ENCODE measurements at places on chromosomes 16 and 17.

DNA sequence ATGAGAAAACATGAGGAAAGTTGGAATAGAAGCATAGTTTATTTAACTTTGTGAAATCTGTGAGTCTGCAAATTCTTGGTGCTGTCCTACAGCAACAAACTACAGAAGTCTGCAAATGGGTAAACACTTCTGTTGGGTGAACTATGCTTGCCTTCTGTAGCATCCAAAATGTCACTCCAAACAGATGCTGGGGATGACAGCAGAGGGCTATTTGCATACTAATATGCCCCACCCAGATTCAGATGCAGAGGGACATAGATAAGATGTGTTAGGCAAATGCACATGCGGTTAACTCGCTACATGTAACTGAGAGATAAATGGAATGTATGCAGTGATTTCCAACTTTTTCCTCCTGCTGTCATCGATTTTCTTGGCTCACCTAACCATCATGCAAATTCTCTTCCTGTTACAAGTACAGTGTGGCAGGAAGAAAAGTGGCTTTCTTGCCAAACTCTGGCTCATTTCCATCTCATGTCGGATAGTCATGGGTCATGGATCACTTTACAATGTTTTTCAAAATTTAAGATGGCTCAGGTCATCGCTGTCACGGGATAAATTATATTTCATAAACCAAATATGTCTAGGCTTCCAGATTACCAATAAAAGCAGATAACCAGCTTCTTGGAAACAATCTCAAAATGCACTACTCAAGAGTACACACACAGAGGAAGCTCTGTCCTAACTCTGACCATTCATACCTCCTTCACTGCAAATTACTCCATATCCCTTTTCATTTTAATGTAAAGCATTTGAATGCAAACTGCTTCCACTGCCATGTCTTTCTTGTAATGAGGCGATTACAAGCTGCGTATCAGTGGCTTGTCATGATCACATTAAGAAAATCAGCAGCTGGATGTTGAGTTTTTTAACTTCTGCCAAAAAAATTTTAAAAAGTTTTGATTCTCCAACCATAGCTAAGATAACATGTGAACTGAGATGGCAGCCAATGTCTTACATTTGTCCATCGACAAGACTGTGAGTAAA lies 47.7 kb downstream of the ADAMTS18 start:
- no peak for DNase-seq

- no peak for DNase-seq
Observed at GRCh38 chr16:74279805-74280204, 16.8 kb upstream of the PSMD7 start.

GRCh38 chr16:67741118-67741517 lies 22.0 kb upstream of the GFOD2 start:
- DNase-seq = no peak

- DNase-seq = no peak
Observed at GRCh38 chr16:3780570-3780969, 63.2 kb upstream of the TRAP1 start.

DNA sequence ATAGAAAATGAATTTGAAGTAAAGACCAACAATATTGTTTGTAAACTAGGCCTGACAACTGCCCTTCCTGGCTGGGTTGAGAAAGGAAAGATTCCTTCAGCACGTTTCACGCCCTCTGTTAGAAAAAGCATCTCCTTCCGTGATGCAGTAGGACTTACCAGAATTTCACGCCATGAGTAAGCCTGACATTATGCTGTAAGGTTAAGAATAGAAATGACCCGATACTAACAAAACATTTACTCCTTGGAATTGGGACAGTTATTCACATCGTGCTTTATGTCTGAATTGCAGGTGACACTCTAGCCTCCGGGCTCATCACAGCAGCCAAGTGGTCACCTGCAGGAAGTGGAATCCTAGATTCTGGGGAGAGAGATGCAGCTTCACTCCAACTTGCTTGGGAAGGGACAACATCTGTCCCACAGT lies 17.5 kb downstream of the MARCHF10 start:
- DNase-seq = no peak

GRCh38 chr17:58413684-58414083 lies 3.6 kb downstream of the RNF43 start:
- no peak for DNase-seq

DNA sequence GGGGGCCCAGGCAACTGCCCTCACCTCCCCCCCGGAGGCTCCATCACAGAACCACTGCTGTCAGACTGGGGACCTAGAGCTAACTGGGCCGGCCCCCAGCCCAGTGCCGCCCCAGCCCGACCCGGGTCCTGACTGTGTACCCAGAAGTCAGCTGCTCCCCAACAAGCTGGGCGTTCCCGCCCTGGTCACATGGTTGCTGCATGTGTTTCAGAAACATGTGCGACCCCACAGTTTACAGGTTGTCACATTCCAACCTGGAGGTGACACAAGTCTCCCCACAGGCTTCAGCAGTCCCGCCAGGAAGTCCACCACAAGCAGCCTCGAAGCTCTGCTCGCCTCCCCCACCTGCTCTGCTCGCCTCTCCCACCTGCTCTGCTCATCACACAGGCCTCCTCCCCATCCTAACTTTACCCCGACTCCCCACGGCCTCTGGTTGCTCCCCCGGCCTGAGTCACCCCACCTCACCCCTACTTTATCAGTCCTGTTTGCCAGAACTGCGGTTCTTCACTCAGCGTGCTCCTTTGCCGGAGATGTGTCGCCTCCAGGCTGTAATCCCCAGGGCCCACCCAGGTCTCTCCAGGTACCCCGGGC lies 968 bp downstream of the MRPL28 start:
- DNase-seq = no peak

DNA sequence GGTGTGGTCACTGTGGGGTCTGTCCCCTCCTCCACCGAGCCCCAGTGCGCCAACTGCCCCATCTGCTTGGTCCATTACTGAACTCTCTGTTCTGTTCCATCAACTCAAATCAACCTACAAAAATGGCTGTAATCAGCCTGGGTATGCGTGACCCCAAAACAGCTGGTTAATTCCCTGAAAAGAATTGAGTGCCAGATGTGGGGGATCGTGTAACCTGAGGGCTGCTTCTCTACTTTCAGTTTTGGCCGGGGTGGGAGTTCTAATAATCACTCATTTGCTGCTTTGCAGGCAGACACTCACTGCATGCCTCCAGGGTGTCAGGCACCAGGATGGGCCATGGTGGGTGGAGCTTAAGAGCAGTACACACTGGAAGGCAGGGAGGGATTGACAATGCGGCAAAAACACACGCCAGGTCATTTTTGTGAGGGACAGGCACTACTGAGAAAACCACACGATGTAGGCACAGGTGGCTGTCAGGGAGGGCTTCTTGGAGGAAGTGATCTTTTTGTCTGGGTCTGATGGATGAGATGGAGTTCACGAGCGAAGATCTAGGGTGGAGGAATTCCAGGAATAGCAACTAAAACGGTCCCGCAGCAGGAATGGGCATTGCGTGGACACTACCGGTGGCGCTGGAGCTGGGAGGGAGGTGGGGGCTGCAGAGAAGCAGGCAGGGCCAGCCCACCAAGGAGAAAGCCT lies 30.4 kb upstream of the SSTR5 start:
- no peak for DNase-seq

DNA sequence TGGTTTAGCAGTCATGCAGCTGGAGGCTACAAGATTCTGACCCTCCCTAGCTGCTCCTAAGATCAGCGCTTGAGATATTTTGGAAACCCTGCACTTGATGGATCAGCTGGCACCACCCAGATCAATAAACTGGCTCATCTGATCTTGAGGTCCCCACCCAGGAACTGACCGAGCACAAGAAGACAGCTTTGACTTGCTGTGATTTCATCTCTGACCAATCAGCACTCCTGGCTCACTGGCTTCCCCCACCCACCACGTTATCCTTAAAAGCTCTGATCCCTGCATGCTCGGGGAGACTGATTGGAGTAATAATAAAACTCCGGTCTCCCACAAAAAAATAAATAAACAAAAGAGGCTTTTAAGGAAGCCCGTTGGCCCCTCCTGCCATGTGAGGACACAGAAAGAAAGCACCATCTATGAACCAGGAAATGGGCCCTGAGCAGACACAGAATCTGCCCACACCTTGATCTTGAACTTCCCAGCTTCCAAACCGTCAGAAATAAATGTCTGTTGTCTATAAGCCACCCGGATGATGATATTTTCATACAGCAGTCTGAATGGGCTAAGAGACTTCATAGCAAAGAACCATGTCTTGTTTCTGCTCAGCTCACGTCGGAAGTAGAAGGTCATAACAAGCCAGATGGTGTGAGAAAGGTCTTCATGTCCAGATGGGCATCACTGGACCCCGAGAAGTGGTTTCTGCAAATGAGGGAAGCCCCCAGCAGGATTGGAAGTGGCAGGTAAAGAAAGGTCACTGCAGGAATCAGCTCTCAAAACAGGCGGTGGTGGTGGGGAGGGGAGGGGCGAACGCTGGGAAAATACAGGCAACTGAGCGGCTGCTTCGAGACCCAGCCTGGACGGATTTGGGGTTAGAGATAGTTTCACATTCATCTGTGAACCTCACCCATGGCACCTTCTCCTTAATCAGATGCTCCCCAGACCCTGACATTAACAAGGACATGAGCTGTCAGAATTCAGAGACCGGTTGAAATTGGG lies 19.8 kb upstream of the RPH3AL start:
- DNase-seq = no peak
